Activated naive CD4-positive, alpha-beta T cell treated with anti-CD3 and anti-CD28 coated beads for 36 hours (primary cell): ENCODE measurements at places on chromosomes 5 and 9. TPM values are rescaled to one million over a fixed set of nuclear protein-coding genes. Genes with fewer than 3 reads are reported as not detected.

DNA sequence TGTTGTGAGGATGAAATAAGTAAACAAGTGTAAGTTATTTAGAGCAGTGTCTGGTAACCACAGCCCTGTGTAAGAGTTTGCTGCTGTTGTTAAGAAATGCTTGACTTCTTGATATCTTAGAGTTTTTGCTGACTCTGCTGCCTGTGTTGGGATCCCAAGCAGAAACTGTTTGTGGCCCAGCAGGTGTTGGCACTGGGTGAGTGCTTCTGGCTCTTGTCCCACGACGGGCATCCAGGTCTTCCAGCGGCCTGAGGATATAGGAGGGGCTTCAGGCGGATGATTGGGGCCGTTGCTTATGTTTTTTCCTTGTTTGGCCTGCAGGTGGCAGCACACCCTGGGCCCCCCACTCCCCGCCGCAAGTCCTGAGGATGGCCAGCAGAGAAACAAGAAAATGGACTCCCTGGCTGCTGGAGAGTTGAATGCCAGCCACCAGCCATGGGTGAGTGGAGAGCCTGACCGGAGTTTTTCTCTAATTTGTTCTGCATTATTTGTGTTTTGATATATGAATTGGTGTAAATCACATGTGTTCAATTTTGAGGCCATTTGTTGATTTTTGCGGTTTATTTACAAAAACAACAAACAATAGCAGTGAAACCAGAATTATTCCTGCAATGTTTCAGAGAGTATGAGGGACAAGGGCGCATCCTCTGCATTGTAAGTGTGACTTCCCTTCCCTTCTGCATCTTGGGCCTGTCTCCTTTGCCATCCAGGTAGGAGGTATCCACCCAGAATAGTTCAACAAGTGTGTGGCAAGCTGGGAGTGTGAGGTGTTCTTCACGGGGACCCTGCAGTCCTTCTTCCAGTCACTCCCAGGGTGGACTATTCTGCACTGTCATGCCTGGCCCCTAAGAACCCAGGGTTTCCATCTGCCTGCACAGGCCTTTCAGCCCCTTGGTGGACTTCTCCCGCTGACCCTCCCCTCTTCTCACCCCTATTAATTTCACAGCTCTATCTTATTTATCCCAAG, 50.3 kb downstream of the SLC22A5 start:
- peak overlapping the region; percentile 86 for H3K27ac ChIP-seq
- no peaks in the 10 kb centered on the region for H3K27me3 ChIP-seq
- peak overlapping the region; percentile 14 for H3K4me3 ChIP-seq
- peaks cover 87% of the 10 kb centered on the region for H3K4me1 ChIP-seq

DNA sequence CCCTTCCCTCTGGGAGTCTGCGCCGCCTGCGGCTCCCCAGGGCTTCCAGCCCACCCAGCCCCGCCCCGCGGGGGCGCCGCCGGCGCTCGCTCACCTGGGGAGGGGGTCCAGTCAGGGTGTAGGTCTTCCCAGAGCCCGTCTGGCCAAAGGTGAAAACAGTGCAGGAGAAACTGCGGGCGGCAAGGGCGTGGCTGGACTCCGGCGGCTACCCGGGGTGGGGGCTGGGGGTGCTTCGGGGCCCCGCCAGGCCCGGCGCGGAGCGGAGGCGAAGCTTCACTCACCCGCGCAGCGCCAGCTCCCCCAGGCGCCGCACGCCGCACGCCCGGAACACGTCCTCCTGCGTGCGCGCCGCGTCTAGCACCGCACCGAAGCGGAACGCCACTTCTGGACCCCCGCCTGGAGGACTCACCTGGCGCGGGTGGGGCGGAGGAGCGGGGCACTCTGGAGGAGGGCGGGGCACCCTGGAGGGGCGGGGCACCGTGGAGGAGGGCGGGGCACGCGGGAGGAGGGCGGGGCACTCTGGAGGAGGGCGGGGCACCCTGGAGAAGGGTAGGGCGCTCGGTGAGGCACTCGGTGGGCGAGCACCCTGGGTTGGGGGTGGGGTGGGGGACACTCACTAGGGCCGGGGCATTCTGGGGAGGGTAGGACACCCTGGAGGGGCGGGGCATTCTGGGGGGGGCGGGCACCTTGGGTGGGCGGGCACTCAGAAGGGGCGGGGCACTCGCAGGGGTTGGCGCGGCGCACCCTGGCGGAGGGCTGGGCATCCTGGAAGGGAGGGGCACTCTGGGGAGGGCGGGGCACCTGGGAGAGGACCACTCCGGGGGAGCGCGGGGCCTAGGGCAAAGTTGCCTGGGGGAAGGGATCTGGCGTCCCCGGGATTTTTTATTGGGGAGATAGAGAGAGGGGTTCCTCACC, 814 bp downstream of the KIF12 start:
- DNase-seq, result peak; percentile 25
- H3K27me3 ChIP-seq, result peaks cover 38% of the 10 kb centered on the region
- no peaks in the 10 kb centered on the region for H3K36me3 ChIP-seq
- no peak overlapping the region for H3K27ac ChIP-seq
- H3K4me3 ChIP-seq, result no peak overlapping the region

DNA sequence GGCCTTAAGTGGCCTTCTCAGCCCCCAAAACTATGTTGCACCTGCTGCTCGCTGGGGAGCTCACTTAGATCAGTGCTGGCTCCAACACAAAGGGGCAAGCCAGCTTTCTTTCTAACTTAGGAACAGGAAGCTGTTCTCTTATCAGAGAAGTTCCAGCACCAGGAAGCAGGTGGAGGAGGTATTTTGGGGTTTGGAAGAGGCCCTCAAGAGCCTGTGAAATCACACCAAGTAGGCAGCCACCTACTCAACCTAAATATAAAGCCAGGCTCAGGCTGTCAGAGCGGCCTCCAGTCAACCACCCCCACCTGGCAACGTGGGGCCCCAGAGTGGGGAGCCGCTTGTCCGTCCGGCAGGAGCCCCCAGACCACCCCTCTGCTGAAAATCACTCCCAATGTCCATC, 152.8 kb downstream of the OLFM1 start:
- peaks cover 3% of the 10 kb centered on the region for H3K27me3 ChIP-seq
- DNase-seq, result no peak
- no peaks in the 10 kb centered on the region for H3K4me1 ChIP-seq
- no peak overlapping the region for H3K27ac ChIP-seq

GRCh38 chr9:132201139-132201538, 39.3 kb downstream of the NTNG2 start:
- no peak for DNase-seq
- peaks cover 13% of the 10 kb centered on the region for H3K27me3 ChIP-seq
- H3K4me3 ChIP-seq, result no peak overlapping the region

DNA sequence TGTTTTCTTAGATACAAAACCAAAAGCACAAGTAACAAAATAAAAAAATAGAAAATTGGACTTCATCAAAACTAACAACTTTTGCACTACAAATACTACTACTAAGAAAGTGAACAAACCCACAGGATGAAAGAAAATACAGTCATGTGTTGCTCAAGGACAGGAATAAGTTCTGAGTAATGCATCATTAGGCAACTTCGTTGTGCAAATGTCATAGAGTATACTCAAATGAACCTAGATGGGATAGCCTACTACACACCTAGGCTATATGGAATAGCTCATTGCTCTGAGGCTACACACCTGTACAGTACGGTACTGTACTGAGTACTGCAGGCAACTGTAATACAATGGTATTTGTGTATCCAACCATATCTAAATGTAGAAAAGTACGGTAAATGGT, 88.3 kb downstream of the RAPGEF1 start:
- no peak overlapping the region for H3K4me3 ChIP-seq
- peaks cover 20% of the 10 kb centered on the region for H3K36me3 ChIP-seq
- no peaks in the 10 kb centered on the region for H3K27me3 ChIP-seq
- H3K4me1 ChIP-seq, result peaks cover 48% of the 10 kb centered on the region
- DNase-seq, result peak; percentile 32

DNA sequence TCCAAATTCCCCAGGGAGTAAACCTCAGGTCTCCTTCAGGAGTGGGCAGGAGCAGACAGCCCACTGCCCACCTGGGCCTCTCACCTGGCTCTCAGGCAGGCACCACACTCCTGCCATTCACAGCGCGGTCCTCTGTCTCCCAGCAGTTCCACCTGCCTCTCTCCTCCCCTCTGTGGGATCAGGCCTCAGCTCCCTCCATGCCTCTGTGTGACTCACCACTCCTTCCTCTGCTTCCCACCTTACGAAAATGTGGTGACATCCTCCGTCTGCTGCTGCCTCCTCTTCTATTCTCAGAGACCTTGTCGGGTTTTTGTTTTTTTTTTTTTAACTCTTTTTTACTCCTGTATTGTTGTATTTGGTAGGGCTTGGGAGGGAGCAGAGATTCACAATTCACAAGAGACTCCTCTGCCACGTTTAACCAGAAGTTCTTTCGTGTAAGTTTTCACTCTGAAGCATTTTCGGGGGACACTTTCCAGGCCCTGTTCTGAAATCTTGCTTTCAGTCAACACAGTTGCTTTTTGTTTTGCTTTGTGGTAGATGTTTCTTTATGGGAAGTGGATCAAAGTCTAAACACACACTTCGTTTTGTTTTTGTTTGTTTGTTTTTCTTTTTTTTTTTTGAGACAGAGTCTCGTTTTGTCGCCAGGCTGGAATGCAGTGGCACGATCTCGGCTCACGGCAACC, 21.1 kb upstream of the CDKN2AIPNL start:
- no peaks in the 10 kb centered on the region for H3K36me3 ChIP-seq
- no peak for DNase-seq
- H3K27ac ChIP-seq, result no peak overlapping the region
- H3K4me1 ChIP-seq, result peaks cover 32% of the 10 kb centered on the region
- H3K4me3 ChIP-seq, result no peak overlapping the region

DNA sequence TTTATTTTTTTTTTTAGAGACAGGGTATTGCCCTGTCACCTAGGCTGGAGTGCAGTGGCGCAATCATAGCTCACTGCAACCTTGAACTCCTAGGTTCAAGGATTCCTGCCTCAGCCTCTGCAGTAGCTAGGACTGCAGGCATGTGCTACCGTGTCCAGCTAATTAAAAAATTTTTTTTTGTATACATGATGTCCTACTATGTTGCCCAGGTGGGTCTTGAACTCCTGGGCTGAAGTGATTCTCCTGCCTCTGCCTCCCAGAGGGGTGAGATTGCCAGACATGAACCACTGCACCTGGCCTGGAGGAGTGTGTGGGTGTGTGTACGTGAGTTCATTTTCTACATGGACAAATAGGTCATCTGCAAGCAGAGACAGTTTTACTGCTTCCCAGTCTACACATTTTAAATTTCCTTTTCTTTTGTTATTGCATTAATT, 33.8 kb downstream of the JMY start:
- H3K36me3 ChIP-seq, result peaks cover 19% of the 10 kb centered on the region
- no peaks in the 10 kb centered on the region for H3K27me3 ChIP-seq
- no peak overlapping the region for H3K27ac ChIP-seq
- H3K4me1 ChIP-seq, result peaks cover 33% of the 10 kb centered on the region
- no peak for DNase-seq
- no peak overlapping the region for H3K4me3 ChIP-seq

DNA sequence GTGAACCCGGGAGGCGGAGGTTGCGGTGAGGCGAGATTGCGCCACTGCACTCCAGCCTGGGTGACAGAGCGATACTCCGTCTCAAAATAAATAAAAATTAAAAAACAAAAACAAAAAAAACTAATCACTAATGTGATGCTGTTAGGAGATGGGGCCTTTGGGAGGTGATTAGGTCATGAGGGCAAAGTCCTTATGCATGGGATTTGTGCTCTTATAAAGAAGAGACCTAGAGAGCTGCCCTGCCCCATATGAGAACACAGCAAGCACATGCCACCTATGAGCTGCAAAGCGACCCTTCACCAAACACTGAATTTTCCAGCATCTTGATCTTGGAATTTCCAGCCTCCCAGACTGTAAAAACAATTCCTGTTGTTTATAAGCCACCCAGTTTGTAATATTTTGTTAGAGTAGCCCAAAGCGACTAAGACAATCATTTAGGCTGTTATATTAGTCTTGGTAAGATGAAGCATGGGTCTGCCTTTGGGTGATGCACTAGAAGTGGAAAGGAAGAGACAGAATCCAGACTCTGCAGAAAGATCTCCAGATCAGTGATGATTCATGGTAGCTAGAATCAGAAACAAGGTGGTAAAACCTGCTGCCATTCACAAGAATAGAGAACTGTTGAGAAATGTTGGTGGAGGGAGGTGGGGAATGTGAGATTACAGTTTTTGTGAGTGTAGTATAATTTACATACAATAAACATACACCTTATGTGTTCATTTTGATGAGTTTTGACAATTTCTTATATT, 26.2 kb downstream of the GPR21 start:
- DNase-seq, result no peak
- no peaks in the 10 kb centered on the region for H3K27me3 ChIP-seq
- H3K4me3 ChIP-seq, result no peak overlapping the region
- H3K27ac ChIP-seq, result no peak overlapping the region
- H3K4me1 ChIP-seq, result no peaks in the 10 kb centered on the region

DNA sequence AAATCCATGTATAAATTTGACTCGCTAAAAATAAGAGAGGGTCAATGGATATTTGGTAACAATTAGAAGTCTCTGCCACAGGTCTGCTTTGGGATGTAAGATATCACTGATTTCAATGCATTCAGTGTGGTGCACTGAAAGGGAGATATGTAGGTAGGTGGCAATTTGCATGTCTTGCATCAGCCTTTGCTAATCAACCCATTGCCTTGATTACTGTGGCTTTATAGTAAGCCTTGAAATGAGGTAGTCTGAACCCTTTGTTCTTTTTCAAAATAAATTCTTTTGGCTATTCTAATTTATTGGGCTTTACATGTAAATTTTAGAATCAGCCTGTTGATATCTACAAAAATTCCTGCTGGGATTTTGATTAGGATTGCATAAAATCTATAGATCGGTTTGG, 15.8 kb upstream of the TBCA start:
- peaks cover 5% of the 10 kb centered on the region for H3K27me3 ChIP-seq
- no peak overlapping the region for H3K27ac ChIP-seq
- no peaks in the 10 kb centered on the region for H3K36me3 ChIP-seq
- no peak overlapping the region for H3K4me3 ChIP-seq

DNA sequence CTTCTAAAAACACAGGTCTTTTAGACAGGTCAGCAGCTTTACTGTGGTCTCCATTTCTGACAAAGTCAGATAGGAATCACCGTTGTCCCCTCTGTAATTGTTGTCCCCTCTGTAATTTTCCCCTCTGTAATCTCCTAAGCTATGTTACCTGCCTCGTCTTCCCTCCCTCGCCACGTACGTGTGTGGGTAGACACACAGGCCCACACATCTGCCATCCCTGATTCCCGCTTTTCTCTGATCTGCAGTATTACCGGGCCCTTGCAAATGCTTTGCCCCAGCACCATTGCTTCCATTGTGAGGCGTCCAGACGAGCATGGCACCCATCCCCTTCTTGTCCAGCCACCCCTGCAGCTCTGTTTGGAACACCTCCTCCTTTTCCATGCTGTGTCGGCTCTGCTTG, 45.0 kb upstream of the POMT1 start:
- no peaks in the 10 kb centered on the region for H3K27me3 ChIP-seq
- peaks cover 43% of the 10 kb centered on the region for H3K36me3 ChIP-seq
- DNase-seq, result no peak
- peaks cover 4% of the 10 kb centered on the region for H3K4me1 ChIP-seq

DNA sequence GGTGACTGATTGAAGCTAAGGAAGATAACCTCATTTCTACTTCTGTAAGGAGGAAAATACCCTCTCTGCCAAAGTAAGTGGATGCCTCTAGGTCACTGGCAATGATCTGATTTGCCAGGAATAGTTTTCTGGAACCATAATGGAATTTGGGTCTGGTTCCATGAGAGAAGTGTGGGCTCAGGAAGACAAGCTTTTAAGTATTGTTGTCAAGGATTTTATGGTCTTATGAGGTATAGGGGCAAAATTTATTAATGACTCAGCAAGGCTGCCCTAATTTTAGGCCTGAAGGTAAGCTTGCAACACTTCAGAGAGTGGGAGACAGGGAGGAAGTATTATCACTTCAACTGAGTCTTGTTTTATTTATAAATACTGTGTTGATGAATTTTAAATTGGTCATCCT, 322.6 kb upstream of the ACTBL2 start:
- no peaks in the 10 kb centered on the region for H3K4me1 ChIP-seq
- H3K27me3 ChIP-seq, result peaks cover 9% of the 10 kb centered on the region
- no peak overlapping the region for H3K27ac ChIP-seq
- no peak overlapping the region for H3K4me3 ChIP-seq
- H3K36me3 ChIP-seq, result no peaks in the 10 kb centered on the region
- no peak for DNase-seq

Gene BTNL9
- not detected for total RNA-seq

Gene SEMA5A
- not detected for total RNA-seq

Gene CMBL
- total RNA-seq, result 3.2 TPM

Gene OR2S2
- total RNA-seq, result not detected
